GM12864 (cell line): ENCODE measurements at places on chromosomes 7 and 10.

DNA sequence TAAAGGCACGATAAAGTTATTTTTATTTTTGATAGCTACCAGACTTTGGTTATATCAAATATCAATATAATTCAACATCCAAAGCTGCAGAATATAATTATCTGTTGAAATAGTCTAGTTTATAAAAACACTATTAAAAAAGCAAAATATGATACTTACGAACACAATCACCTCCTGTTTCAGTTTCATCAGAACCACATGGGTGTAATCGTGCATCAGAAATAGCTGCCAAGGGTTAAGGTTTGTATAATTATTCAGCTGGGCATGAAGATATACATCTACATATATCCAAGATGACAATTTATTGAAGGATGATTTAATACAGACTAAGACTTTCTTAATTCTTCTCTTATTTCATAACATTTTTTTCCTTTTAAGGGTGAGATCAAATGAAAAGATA is 20.3 kb downstream of the VWDE start:
- no peak for DNase-seq

DNA sequence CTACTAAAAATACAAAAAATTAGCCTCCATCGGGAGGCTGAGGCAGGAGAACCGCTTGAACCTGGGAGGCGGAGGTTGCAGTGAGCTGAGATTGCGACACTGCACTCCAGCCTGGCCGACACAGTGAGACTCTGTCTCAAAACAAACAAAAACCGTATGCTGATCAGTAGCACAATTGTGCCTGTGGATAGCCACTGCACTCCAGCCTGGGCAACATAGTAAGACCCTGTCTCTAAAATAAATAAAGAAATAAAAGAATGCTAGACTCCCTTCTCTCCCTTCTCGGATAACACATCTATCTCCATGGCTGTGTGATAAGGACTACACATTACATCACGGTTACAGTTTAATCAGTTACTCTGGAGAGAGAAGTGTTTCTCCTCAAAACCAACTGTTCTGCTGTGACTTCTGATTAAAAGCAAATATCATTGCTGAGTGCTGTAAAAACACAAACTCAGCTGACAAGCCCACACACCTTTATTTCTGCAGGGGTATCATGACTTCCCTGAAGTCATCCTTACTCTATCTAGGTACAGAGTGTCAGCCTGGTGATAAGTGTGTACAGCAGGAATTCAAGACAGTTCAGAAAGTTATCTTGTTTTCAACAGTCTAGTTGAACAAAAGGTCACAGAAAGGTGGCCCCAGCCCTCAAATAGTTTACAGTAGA is 5.3 kb upstream of the ARHGAP19 start:
- no peak for DNase-seq

GRCh38 chr7:94949532-94949931 is 42.1 kb downstream of the PPP1R9A start:
- DNase-seq = no peak

DNA sequence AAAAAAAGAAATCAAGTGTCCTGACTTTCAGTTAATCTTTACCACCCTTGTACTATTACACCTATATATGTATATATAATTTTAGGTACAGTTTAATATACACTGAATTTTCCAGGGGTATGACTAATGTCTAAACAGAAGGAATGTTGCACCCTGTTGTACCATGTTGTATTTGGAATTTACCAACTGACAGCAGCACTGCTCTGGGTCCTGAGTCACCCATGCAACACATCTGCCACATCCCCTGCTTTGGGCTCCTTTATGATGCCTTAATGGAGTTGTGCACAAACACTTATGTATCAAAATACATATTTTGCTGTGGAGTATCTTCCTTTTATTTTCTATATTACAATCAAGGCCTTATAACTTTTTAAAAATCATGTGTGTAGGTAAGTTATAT is 21.2 kb downstream of the YAE1 start:
- DNase-seq = no peak

GRCh38 chr7:97015756-97016380 is 8.8 kb downstream of the DLX5 start:
- no peak for DNase-seq

GRCh38 chr10:102738692-102739121 is 5.0 kb upstream of the WBP1L start:
- no peak for DNase-seq

- DNase-seq = no peak
Measured at GRCh38 chr7:16098585-16099179, 322.7 kb downstream of the CRPPA start.

- DNase-seq = no peak
Measured at GRCh38 chr7:103689255-103689654, 243.2 kb upstream of the SLC26A5 start.

DNA sequence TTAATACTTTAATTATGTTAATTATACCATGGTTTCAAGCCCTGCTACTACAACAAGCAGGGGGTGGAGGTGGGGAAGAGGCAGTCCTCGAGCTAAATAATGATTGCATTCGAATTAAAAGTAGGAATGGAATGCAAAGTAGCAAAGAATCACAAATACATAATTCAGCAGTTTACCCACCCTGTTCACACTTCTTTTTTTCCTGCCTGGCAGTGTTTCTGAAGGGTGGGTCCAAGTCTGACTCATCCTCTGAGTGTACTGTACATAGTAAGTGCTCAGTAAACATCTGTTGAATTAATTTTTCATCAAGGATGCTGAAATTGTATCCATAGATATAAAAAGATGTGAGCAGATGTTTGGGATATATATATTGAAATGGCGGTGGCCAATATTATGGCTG is 778.8 kb downstream of the LRMDA start:
- DNase-seq = no peak

DNA sequence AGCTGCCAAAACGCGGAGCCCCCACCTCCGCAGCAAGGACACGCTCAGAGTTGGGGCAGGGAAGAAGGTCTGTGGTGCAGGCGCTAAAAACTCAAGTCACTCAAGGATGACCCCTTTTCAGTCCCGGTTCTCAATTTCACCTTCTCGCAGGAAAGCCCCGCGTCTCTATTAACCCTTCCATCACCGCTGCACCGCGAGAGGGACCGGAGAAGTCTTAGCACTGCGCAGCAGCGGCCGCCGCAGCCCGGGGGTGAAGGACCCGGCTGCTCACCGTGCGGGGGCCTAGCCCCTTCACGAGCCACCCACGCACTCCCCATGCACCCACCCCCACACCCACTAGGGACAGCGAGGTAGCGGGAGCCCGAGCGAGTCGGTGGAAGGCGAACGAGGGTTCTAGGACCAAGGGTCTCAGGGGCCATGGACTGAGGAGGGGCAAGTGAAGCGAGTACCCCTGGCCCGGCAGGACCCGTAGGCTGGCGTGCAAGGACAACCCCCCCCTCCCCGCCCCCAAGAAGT is 162.9 kb downstream of the SH3PXD2A start:
- DNase-seq = peak; percentile 72

DNA sequence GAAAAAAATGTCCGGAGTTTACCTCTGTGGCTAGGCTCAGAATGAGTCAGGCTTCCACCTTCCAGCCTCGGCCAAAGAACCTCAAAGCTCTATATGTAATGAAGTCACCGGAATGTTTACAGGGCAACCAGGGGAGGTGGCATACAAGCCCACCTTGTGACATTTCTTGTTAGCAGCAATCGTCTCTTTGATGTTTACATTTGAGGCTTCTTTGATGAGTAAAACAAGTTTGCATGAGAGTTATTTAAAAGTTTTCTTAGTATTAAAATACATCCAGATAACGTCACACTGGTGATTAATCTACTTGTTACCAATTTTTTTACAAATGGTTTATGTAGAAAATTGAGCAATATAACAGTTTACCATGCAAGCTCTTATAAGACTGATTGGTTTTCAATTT is 133.1 kb upstream of the ADAM12 start:
- no peak for DNase-seq

DNA sequence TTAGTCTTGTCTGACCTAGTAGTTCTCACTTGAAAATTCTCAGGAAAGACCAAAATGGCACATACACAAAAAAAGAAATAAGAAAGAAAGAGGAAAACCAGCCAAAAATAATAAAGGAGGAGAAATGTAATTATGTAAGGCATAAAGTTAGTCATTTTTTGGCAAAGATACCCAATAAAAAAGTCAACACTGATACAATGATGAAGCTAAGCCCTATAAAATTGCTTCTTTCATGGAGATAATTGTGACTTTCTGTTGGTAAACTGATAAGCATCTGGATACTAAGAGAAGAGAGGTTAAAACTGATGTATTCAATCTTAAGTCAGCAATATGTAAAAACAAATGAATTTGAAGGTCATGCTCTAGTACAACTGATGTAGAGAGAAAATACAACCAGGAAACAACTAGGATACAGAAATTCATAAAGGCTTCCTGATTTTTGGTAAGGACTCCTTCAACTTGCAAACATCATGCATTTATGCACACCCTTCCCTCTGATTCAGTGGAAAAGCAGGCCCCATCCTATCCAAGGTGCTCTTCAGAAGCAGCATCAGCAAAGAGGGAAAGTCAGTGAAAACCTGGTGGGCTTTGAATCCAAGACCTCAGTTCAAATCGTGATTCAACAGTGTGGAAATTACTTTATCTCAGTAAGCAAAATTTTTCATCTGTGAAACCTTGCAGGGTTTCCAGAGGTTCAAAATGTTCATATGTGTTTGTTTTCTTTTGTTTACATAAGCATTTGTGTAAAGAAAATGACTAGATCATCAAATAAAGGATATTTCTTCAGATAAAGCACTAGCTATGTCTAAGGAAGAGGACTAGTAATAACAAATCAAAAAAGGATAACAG is 32.6 kb downstream of the IMMP2L start:
- DNase-seq = no peak

DNA sequence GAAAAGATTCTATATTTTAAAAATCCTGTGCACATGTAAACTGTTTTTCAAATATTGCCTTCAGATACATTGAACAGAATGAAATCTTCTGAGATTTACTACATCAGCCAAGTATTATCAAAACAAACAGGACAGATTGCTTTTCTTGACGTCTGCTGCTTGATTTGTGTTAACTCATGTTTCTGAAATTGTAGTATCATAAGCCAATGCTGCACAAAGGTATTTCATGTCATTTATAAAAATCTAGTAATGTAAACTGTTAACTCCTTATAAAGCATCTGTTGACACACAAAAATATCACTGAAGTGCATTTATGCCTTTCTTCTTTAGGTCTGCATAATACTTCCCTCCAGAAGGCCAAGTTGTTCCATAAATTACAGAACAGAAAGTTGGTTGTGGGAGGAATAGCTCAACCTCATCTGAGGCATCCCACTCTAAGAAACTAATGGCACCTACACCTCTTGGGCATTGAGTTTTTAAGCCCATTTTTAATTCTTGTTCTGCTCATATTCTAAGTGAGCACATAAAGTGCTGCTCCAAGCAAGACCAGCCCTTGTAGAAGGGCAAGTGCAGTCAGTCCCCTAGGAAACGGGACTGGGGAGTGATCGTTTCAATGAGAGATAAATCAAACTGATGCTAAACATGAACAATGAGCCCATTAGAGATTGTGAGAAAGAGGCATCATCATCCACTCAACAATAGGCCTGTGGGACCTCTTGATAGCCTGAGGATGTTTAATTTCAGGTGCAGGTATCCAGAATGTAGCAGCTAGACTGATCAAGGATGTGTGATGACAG is 28.5 kb downstream of the CAV1 start:
- no peak for DNase-seq

DNA sequence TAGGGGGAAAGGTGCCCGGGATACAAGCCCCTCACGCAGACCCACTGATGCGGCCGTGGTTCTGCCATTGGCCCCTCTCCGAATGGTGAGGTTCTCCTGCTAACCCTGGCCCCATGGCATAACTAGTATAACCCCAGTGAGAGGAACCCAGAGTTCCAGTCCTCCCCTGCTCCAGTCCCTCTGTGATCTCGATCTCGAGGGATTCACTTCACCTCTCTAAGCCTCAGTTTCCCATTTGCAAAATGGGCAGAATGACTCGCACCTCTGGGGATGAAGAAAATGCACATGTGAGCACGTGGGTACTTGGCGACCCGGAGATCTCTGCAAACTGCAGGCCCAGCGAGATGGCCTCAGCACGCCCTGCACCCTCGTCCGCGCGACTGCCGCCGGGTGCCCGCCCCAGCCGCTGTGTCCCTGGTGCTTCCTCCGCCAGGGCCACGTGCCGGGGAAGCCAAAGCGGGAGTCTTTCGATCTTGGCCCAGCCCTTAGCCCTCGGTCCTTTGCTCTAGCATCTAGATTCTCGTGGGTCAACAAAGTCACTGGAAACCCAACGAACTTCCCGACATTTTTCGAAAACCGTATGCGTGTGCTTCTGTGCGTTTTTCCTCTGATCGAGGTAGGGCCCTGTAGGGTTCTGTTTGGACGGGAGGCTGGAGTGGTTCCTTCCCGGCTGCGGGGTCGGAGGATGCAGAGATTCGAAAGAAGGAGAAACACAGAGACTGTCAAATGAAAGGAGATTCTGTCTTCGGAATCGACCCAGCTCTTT is 169.8 kb downstream of the UBE2H start:
- no peak for DNase-seq

GRCh38 chr7:145134377-145134776 is 298.5 kb upstream of the TPK1 start:
- no peak for DNase-seq

- DNase-seq = peak; percentile 53
Measured at GRCh38 chr7:818031-818699, 14.1 kb upstream of the SUN1 start.

- no peak for DNase-seq
Measured at GRCh38 chr10:25076506-25077177, 60.2 kb downstream of the THNSL1 start.

- no peak for DNase-seq
Measured at GRCh38 chr7:137937202-137937560, 64.7 kb downstream of the CREB3L2 start.

DNA sequence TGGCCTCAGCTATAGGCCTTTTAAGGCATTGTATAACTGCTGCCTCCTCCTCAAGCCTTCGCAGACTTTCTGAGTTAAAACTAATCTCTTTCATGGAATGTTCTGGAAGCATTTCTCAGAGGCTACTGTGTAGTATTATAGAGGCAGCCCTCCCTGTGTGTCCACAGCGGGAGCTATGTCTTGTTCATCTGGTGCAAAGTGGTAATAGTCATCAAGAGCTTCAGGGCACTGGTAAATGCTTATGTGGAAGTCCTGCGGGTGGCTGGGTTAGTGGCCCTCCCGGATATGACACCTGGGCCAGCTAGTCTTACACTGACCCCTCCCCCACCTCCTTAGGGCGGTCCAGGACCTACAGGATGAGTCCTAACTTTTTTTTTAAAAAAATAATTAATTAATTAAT is 2.2 kb upstream of the ABHD11 start:
- DNase-seq = no peak

GRCh38 chr7:84654273-84654672 is 459.7 kb upstream of the SEMA3A start:
- DNase-seq = no peak

GRCh38 chr10:101145750-101146391 is 14.8 kb downstream of the TLX1 start:
- no peak for DNase-seq

DNA sequence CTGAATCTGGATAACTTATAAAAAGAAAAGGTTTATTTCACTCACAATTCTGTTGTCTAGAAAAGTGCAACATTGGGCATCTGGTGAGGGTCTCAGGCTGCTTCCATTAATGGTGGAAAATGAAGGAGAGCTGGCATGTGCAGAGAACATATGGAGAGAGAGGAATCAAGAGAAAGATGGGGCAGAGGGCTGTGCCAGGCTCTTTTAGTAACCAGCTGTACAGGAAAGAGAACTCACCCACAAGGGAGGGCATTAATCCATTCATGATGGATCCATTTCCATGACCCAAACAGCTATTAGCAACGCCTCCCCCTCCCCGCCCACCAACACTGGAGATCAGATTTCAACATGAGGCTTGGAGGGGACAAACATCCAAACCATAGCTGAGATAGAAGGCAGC is 61.7 kb upstream of the LYZL1 start:
- DNase-seq = no peak

- DNase-seq = no peak
Measured at GRCh38 chr7:141436139-141436538, 115.1 kb upstream of the AGK start.

- DNase-seq = no peak
Measured at GRCh38 chr7:147022056-147022455, 905.5 kb downstream of the CNTNAP2 start.
